AG09309 (cell line): ENCODE measurements at places on chromosomes 5 and 9.

- DNase-seq, result no peak
Measured at GRCh38 chr5:129019401-129019908, 54.2 kb downstream of the SLC27A6 start.

- DNase-seq, result no peak
Measured at GRCh38 chr5:142211918-142212317, 103.3 kb downstream of the NDFIP1 start.

DNA sequence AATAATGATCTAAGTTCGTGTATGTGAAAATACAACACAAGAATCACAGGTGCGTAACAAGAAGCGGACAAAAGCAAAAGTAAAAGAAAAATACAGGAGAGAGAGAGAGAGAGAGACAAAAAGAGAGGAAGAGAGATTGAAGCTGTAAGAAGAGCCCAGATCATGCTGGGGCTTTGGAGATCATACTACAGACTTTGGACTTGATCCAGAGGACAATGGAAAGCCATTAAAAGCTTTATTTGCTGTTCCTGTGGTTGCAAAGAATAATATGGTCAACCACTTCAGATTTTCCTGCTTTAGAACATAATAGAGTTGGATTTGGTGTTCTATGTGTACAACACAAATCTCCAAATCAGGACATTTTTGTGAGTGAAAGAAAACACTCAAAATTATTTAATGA is 561.4 kb downstream of the CAAP1 start:
- DNase-seq, result no peak

- no peak for DNase-seq
Measured at GRCh38 chr5:165526357-165526756, 2020.9 kb downstream of the MAT2B start.

DNA sequence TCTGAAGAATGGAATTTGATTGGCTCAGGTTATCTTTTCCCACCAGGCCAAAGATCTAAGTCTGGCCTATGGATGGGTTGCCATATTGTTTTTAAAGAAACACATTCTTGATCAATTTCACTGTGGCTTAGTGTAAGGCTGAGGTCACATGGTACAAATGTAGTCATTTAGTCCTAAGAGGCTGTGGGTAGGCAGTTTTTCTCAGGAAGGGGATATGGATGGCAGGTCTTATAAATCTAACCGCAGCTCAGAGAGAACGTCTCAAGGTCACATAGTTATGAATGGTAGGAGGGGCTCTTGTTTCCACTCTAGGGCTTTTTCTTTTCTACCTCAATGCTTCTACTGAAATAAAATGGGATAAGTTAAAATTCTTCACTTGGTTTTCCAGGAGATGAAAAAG is 128.6 kb upstream of the ACTBL2 start:
- no peak for DNase-seq

DNA sequence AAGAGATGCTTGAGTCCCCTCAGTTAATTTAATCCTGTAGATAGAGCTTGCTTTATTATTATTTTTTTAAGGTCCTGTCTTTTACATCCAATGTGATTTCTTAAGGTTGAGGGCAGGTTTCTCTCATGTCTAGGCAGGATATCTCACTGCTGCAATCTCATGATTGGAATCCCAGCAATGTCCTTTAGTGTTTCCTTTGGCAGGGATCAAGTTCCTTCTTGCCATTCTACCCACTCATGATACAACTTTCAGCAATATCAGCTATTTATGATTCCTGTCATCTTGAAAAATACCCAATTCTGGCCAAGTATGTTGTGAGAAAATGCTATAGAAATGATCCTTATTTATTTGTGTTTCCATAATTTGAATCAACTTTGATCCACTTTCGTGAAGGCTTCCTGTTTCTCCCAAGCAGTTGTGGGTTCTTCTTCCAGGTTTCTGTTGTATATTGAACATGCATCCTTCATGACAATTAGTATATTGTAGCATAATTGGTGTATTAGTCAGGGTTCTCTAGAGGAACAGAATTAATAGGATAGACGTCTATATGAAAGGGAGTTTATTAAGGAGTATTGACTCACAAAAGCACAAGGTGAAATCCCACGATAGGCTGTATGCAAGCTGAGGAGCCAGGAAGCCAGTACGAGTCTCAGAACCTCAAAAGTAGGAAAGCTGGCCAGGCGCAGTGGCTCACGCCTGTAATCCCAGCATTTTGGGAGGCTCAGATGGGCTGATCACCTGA is 18.4 kb upstream of the VPS13A start:
- no peak for DNase-seq

DNA sequence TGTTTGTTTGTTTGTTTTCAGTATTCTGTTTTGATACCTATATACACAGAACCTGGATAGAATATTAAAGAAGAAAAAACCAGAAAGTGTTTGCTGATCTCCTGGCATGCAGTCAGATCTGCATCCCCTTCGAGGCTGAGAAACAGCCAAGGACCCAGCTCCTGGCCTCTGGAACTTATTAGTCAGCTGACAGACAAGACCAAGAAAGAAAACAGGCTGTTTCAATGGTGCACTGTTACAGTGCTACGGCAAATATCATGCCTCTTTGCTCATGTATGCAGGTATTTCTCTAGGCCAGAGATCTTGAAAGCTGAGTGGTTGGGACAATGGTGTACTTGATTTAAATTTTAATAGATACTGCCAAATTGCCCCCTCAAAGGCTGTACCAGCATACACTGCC is 95.0 kb downstream of the C5orf15 start:
- DNase-seq, result no peak

DNA sequence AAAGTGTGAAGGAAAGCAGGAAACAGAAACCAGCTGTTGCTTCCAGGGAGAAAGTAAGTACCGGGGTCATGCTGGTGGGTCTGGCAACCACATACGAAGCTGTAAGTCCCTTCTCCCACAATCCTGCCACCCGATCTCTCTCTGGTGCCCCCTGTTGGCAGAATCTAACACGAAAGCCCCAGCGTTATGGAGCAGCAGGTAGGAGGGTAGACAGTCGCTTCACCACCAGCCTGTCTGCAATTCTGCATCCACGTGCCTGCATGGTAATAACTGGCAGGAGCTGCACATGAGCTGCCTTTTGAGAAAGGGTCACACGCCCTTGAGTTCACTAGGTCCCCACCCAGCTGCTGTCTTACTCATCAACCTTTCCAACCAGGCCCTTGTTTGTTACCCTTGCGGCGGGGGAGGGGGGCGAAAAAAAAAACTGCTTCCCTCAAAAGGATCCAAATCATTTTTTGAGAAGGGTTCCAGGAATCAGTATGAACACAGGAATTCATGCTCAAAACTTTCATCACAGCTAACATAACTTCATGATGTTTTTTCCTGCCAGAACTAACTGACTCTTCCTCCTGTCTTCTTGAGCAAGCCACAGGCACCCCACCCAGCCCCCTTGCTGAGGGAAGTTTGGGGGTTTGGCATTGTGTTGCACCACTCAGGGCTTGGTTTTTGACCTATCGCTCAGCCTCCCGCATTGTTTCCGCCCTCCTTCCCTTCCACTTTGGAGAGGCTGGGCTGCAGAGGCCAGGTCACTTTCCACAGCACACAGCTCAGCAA is 19.6 kb upstream of the TMEM252 start:
- no peak for DNase-seq
